Hindlimb muscle (tissue), 1 donor: ENCODE measurements at places on chromosomes 4 and X. TPM values are rescaled to one million over a fixed set of nuclear protein-coding genes. Genes with fewer than 3 reads are reported as not detected.

DNA sequence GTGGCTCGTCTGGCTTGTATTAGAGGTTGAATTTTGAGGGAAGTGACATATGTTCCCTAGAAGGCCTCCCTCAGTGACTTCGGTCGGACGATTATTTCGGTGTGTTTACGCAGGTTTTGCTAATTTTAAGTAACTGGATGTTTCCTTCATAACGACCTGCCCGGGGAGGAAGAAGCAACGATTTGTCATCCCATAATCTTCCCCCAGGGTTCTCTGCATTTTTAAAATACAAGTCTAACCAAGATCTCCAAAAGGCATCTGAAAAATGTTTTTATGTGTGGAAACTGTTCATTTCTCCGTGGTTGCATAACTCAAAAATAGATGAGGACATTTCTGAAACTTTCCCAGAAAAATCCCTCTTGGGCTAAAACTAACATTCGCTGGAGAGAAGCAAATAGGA lies 195.4 kb downstream of the SHOX start:
- DNase-seq, result peak; percentile 61

DNA sequence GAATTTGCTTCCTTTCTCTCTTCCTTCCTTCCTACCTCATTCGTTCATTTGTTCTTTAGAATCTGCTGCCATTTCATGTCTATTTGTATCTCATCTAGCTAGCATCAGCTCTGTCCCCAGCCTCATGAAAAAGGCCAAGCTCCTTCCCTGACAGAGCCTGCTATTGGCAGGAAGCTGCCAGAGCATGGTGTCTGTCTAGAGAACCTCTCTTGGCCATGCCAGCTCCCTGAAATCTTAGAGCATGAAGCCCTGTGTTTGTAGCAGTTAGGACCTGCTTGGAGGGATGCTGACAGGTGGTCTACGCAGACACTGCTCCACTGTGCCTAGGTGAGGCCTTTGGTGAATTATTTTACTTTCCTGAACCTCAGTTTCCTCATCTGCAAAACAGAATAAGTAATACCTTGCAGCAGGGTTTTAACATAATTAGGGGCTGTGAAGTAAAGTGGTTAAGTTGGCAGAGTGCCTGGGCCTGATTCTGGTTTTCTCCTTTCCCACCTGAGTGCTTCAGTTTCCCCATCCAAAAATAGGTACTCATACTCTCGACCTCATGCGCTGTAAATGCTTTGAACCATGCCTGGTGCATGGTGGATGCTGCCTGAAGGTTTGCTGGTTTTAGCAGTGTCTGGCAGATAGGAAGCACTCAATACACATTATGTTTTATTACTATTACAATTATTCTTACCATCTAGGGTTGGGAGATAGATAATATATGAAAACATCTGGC lies 4.7 kb downstream of the PTTG2 start:
- no peak for DNase-seq

DNA sequence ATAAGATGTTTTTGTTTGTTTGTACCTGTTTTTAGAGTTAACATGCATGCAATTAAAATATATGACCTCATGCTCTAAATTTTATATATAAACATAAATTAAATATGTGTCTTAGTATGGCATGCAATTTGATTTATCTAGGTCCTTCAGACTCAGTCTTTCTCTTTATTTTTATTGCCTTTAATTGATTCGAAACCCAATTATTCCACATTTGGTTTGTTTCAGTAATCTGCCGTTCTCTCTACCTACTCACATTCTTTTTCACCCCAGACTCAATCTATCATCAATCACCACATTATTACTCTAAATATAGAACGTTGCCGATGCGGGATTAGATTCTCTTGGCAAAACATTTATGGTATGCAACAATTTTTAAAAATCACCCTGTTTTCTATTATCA lies 1492.8 kb downstream of the RAPGEF2 start:
- DNase-seq, result no peak

GRCh38 chr4:114132830-114133229 lies 153.4 kb upstream of the ARSJ start:
- no peak for DNase-seq

The POU4F2 gene
- polyA plus RNA-seq, result not detected

The PRR32 gene
- polyA plus RNA-seq, result 106 TPM

The HPGDS gene
- 5.8 TPM for polyA plus RNA-seq

The EFHC2 gene
- 0.18 TPM for polyA plus RNA-seq

- no peak for DNase-seq
Observed at GRCh38 chr4:108210989-108211835, 42.5 kb upstream of the LEF1 start.

The STAP1 gene
- 0.22 TPM for polyA plus RNA-seq

- DNase-seq, result peak; percentile 45
Observed at GRCh38 chr4:16083241-16084191, at the start of gene PROM1. TSS of gene PROM1 (minus strand) at chr4:16084023. CDS start at chr4:16075906, 8,117 bp downstream.

DNA sequence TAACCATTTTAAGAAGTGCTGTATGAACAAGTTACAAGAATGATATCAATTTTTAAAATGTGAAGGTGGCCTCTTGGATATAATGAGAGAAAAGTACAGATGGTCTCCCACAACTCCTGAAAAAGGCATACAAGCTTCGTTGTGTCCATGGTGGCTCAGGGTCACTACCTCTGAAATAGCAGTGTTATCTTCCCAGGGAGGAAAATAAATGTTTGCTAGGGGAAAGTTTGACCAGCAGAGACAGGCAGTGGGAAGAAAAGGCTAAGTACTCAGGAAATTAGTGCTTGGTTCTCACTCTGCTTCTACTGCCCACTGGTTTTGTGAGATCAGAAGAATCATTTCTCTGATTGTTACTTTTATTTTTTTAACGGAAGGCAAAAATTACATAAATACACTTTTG lies 39.4 kb downstream of the PPP1R2C start:
- no peak for DNase-seq

GRCh38 chr4:74661427-74662201 lies 132.7 kb downstream of the BTC start:
- no peak for DNase-seq

The PASD1 gene
- polyA plus RNA-seq, result 0.18 TPM

The POU3F4 gene
- polyA plus RNA-seq, result not detected

GRCh38 chr4:155694100-155694785 lies 27.6 kb downstream of the GUCY1A1 start:
- DNase-seq, result no peak

DNA sequence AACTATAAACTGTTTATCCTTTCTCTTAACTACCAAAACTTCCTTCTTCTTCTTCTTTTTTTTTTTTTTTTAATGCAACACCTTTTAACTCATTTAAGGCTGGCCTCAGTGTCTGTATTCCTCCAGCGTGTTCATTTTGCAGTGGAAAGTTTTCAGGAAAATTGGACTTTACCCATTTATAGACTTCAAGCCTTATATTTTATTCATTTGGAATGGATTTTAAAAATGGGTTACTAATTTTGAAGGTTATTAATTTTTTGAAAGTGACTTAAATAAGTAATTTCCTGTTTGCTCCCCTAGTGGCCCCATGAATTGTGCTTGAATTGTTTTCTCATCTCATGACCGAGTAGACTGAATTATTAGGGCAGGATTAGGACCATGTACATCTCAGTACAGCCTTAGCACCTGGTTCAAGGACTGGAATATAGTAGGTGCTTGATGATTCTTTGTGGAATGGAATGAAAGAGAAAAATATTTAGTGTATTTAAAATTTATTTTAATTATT lies 282.7 kb downstream of the ANKRD50 start:
- DNase-seq, result no peak

GRCh38 chr4:184722798-184723197 lies 11.1 kb downstream of the CENPU start:
- DNase-seq, result no peak

DNA sequence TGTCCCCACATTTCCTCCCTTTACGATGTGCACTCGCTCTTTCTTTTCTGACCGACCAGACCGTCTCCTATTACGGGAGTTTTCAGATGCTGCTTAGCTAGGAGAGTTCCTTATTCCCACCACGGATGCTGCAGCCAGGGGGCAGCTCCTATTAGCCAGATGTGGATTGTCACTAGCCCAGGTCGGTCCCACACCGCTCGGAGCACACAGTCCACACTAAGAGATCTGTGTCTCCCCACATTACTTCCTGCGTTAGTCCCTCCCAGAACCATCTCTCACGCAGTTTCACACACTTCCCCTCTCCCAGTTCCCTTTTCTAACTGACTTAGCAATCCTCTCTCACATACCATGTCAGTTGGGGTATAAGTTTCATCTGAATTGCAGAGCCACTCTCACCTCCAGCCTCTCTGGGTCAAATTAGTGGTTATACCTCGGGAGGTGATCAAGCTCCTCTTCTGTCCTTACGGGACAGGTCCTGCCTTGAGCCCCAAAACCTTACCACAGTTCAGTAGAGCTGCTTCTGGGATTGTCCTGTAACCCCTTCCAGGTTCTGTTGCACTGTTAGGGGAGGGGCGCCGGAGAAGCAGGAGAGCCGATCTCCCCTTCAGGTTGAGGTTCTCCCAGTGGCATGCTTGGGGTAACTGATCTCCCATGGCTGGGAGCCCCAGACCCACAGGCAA lies 28.2 kb downstream of the SULT1E1 start:
- DNase-seq, result no peak

- no peak for DNase-seq
Observed at GRCh38 chrX:115449742-115450141, 111.2 kb upstream of the PLS3 start.

DNA sequence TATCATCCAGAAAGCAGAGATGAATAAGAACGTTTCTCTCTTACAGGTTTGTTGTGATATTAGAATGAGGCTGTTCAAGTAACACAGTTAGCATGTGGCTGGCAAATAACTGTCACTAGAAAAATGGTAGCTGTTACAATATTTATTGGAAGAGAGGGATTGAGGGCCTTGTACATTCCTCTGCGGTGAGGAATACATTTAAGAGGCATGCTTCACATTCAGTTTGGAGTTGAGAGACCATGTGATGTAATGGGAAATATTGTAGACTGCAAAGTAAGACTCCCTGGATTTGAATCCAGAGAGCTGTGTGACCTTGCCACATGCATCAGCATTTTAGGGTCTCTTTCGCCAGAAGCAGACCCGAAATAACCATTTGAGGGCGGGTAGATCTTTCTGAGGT lies 104.8 kb upstream of the KIT start:
- no peak for DNase-seq

The SHISA3 gene
- 7.2 TPM for polyA plus RNA-seq

DNA sequence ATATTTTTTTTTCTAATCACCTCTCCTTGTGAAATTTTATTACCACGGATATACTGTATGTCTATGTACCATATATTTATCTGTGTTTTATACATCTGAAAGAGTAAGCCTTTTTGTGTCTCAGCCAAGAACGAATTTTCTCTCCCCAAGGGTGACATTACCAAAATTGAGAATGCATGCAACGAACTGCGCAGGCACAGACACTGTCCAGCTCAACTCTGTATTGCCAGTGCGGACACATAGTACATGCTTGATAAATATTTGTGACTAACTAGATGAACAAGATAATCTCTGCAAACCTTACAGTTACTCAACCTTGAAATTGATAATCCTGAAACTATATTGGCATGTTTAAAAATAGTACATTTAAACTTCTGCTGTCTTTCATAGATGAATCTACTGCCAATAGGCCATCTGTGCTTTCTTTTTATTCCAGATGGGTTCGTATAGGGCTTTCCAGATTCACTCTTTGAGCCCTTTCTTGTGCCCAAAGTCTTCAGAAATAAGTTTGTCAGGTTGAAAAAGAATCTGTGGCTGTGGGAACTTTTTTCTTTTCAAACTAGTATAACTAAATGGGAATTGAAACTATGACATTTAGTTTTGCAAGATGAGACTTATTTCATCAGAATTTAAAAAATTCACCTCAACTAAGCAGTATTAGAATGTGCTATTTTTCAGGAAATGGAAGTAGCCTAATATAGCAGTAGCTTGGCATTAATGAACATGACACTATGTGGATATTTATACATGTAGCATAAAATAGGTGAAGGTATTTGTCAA lies 38.9 kb downstream of the DTHD1 start:
- no peak for DNase-seq

GRCh38 chrX:36218801-36219200 lies 299.3 kb downstream of the CFAP47 start:
- no peak for DNase-seq

The LPAR4 gene
- polyA plus RNA-seq, result 39.1 TPM

The FAM156B gene
- 17.9 TPM for polyA plus RNA-seq

GRCh38 chrX:40581336-40581920 lies 658 bp downstream of the ATP6AP2 start:
- DNase-seq, result peak; percentile 19

The TAF7L gene
- 0.15 TPM for polyA plus RNA-seq

The CXCL8 gene
- 2.3 TPM for polyA plus RNA-seq

The GYG2 gene
- 3.0 TPM for polyA plus RNA-seq

The HSFX1 gene
- polyA plus RNA-seq, result 2.1 TPM

The CSAG3 gene
- polyA plus RNA-seq, result not detected

- no peak for DNase-seq
Observed at GRCh38 chr4:62835631-62836030, 1573.6 kb downstream of the TECRL start.

GRCh38 chrX:46634577-46634976 lies 61.0 kb downstream of the CHST7 start:
- no peak for DNase-seq

The LRRC66 gene
- 2.0 TPM for polyA plus RNA-seq

The NCAPG gene
- 10.6 TPM for polyA plus RNA-seq

GRCh38 chr4:16225167-16225862 lies 956 bp downstream of the TAPT1 start:
- peak; percentile 19 for DNase-seq

The ZCCHC13 gene
- polyA plus RNA-seq, result not detected

- DNase-seq, result no peak
Observed at GRCh38 chr4:184356366-184356765, 118.0 kb downstream of the IRF2 start.

The FANCB gene
- 1.8 TPM for polyA plus RNA-seq

DNA sequence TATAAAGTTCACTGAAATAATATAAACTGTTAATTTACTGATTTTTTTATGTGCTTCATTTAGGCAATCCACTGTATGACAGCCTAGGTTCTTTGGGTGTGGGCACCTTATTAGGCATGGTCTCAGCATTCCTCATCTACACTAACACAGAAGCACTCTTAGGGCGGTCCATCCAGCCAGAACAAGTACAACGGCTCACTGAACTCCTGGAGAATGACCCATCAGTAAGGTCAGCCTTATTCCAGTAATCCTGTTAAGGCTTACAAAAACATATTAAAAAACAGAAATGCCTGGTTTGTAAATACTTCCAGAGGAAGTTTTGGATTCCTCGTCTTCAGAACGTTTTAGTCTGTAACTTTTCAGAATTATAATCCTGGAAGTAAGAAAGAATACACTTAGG lies 80.1 kb downstream of the SLC30A9 start:
- no peak for DNase-seq

The TMEM150C gene
- 3.5 TPM for polyA plus RNA-seq
